ENCODE measurements at places on chromosomes 6 and 20.

GRCh38 chr20:62753626-62754025 lies 42.6 kb upstream of the MRGBP start:
- DNase-seq, result no peak

GRCh38 chr20:36569847-36570429 lies 3.5 kb upstream of the TGIF2 start:
- no peak for DNase-seq

- no peak for DNase-seq
These were observed 41.3 kb downstream of the CARMIL1 start for GRCh38 chr6:25320459-25320858.

DNA sequence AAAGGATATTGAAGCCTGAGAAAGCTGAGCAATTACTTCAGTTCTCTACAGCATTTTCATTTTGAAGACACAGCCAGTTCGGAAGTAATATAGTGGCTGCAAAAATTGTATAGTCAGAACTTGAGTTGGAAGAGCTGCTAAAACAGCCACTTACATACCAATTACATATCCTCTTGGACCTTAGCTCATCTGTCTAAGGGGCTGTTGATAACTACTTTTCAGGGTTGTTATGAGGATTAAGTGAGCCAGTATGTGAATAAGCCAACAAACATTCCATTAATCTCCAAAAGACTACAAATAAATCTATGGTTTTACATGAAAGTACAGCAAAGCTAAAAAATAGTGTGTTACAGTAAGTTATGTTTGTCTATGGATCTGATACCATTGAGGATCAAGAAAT lies 59.7 kb downstream of the TMEM200A start:
- no peak for DNase-seq

- DNase-seq, result no peak
These were observed 44.1 kb downstream of the BEND6 start for GRCh38 chr6:56999049-56999448.

- no peak for DNase-seq
These were observed 82.2 kb upstream of the NRSN1 start for GRCh38 chr6:24043848-24044247.

DNA sequence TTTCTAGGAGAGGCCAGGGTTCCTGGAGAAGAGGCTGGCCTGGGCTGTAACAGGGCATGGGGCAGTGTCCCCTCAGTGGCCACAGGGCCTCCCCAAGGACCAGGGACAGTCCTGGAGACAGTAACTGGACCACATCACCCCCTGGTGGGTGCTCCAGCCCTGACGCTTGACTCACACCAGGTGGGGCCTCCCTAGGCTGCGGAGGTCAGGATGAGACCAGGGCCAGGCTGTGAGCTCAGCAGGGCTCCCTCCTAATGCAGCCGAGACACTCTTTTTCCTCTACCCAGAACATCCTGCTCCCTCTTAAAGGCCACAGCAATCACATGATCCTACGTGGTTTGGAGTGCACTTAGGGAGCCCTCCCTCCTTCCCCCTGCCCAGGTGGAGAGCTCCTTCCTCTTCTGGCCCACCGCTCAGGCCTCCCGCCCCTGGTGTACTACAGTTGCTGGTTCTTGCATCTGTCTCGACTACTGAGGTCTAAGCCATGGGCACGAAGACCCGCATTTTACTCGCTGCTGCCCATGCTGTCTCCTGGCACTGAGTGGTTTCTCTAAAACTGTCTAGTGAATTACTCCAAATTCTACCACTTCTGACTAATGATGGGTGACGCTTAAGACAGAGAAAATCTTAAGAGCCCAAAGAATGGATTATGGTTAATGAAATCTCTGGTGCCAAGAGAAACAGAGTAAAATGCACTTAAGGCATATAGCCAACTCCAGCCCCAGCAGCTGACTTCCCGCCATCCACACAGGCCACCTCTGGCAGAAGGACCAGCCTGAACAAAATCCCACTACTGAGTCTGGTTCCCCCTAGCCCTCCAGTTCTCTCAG lies 166.1 kb upstream of the CST7 start:
- no peak for DNase-seq
